ENCODE measurements at places on chromosomes 7 and 10.

DNA sequence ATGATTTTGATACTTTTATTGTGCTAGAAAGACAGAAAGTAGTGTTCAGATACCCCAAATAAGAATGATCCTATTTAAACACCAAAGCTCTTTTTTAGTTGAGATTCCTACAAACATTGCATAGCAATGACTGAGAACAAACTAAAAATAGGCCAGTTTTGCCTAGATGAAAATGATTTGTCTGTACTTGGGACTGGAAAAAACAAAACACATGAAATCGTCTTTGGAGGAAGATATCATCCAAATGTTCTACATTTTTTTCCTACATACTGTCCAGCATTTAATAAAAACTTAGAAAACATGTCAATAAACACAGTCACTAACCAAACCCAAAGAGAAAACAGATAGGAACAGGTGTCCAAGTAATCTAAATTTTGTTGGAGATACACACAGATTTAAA lies 111.6 kb upstream of the MEOX2 start:
- H3K4me3 ChIP-seq, result no peak overlapping the region
- no peak for DNase-seq
- H3K4me1 ChIP-seq, result peaks cover 10% of the 10 kb centered on the region
- no peak overlapping the region for H3K27ac ChIP-seq
- H3K36me3 ChIP-seq, result no peaks in the 10 kb centered on the region

- peaks cover 9% of the 10 kb centered on the region for H3K36me3 ChIP-seq
- DNase-seq, result no peak
- H3K4me1 ChIP-seq, result peaks cover 5% of the 10 kb centered on the region
- no peak overlapping the region for H3K4me3 ChIP-seq
Observed at GRCh38 chr10:96656839-96657238, 63.5 kb downstream of the PIK3AP1 start.

GRCh38 chr7:12030116-12030515 lies 181.0 kb upstream of the TMEM106B start:
- H3K27ac ChIP-seq, result peak overlapping the region; percentile 20
- no peaks in the 10 kb centered on the region for H3K27me3 ChIP-seq
- no peaks in the 10 kb centered on the region for H3K36me3 ChIP-seq
- DNase-seq, result no peak
- peaks cover 29% of the 10 kb centered on the region for H3K4me1 ChIP-seq

GRCh38 chr10:68897336-68897741 lies 3.8 kb upstream of the DDX50 start:
- H3K4me3 ChIP-seq, result no peak overlapping the region
- no peak overlapping the region for H3K27ac ChIP-seq
- DNase-seq, result peak; percentile 46
- H3K36me3 ChIP-seq, result no peaks in the 10 kb centered on the region
- peaks cover 6% of the 10 kb centered on the region for H3K27me3 ChIP-seq
- H3K4me1 ChIP-seq, result peaks cover 15% of the 10 kb centered on the region

DNA sequence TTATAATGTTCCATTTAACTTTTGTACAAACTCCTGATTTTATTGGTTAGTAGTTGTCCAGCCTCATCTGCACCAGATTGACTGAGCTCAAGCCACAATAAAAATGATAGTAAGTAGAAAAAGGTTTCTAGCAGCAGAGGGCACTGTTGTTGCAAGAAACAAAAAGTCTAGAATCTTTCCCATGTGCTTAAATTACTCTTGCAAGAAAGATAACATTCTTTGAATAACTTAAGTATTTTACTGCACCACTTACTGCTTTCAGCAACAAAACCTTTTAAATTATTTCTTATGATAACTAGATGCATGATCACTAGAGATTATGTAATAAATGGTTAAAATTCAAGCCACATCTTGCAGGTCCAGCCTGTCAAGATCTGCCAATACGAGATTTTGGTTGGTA lies 27.0 kb downstream of the LMOD2 start:
- H3K27me3 ChIP-seq, result no peaks in the 10 kb centered on the region
- H3K27ac ChIP-seq, result no peak overlapping the region
- DNase-seq, result no peak
- H3K4me3 ChIP-seq, result no peak overlapping the region
- H3K36me3 ChIP-seq, result peaks cover 6% of the 10 kb centered on the region

DNA sequence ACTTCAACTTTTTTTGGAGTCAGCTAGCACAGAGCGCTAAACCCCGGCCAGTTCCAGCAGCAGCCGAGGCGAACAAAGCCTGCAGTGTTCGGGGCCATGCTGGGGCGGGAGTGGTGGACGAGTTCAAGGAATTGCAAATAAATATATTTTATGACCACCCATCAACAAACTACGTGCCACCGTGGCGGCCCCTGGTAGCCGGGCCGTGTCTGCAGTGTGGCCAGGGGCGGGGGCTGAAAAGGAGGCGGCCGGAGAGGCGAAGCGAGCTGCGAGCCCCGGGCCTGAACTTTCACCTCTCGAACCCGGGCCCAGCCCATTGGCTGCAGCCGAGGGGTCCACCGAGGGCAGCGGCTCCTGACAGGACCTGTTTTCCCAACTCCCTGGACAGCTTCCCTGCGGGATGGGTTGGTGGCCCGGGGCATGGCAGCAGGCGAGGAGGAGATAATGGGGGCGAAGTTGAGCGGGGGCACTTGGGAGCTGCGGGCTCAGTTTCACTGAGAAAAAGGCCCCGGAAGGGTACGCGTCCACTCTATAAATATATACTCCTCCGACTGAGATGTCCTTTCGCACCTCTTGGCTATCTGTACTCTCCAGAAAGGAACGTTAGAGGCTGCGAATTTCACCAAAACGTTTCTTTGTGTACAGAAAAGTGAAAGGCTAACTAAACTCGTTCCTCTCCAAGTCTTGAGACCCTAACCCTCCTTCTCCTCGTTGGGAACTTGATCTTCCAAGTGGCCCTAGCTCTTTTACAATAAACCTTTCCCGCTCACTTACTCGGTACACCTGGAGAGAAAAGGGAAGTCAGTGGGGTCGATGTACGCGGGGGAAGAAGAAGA lies 164.6 kb upstream of the PPP1R3A start:
- peaks cover 69% of the 10 kb centered on the region for H3K27me3 ChIP-seq
- no peaks in the 10 kb centered on the region for H3K36me3 ChIP-seq
- peak overlapping the region; percentile 86 for H3K4me3 ChIP-seq
- peaks cover 29% of the 10 kb centered on the region for H3K4me1 ChIP-seq
- H3K27ac ChIP-seq, result no peak overlapping the region

GRCh38 chr10:120478386-120478785 lies 21.4 kb downstream of the PLPP4 start:
- no peaks in the 10 kb centered on the region for H3K4me1 ChIP-seq
- H3K27me3 ChIP-seq, result peaks cover 6% of the 10 kb centered on the region
- no peak overlapping the region for H3K27ac ChIP-seq
- DNase-seq, result no peak

DNA sequence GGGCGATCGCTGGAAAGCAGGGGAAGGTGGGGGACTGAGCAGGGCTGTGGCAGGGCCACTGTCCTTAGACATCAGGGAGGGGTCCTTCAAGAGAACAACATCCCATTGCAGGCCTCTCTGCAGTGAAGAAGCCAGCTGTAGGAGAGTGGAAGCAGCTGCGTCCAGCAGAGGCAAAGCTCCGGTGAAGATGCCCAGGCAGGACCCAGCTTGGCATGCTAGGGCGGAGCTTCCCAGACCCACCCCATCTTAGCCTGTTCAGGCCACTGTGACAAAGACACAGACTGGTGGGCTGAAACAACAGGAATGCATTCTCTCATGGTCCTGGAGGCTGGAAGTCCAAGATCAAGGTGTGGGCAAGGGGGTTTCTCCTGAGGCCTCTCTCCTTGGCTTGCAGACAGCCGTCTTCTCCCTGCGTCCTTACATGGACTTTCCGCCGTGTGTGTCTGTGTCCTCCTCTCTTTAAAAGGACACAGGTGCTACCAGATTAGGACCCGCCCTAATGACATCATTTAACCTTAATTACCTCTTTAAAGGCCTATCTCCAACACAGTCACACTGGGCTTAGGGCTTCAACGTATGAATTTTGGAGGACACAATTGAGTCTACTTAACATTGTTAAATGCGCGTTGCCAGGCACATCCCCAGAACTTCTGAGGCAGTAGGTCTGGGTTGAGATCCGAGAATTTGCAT lies 178.1 kb upstream of the GRB10 start:
- no peak overlapping the region for H3K27ac ChIP-seq
- peaks cover 48% of the 10 kb centered on the region for H3K4me1 ChIP-seq
- H3K36me3 ChIP-seq, result peaks cover 27% of the 10 kb centered on the region
- H3K27me3 ChIP-seq, result peaks cover 82% of the 10 kb centered on the region
- no peak for DNase-seq

DNA sequence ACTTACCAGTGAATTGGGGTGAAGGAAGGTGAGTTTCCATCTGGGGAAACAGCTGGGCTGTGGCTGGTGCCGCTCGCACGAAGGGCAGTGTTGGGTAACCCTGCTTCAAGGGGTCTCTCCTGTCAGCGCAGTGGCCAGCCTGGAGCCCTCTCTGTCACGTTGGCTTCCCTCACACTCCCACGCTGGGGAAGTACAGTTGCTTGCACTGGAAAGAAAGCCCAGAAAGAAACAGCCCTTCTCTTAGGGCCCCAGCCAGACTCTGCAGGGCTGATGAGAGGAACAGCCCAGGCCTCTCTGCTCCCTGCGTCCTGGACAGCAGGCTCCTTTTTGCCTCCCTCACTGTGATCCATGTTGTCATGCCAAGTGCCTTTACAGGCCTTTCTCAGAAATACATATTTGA lies 40.3 kb upstream of the TRIM8 start:
- no peaks in the 10 kb centered on the region for H3K27me3 ChIP-seq
- no peaks in the 10 kb centered on the region for H3K4me1 ChIP-seq

- DNase-seq, result peak; percentile 45
- H3K4me3 ChIP-seq, result no peak overlapping the region
- peaks cover 42% of the 10 kb centered on the region for H3K4me1 ChIP-seq
Observed at GRCh38 chr10:124534231-124534798, 72.7 kb downstream of the LHPP start.

- no peak overlapping the region for H3K4me3 ChIP-seq
- no peak for DNase-seq
- no peaks in the 10 kb centered on the region for H3K27me3 ChIP-seq
- no peaks in the 10 kb centered on the region for H3K36me3 ChIP-seq
- no peak overlapping the region for H3K27ac ChIP-seq
Observed at GRCh38 chr7:78953090-78953489, 500.4 kb downstream of the MAGI2 start.

- no peak overlapping the region for H3K4me3 ChIP-seq
- peaks cover 33% of the 10 kb centered on the region for H3K4me1 ChIP-seq
- no peaks in the 10 kb centered on the region for H3K27me3 ChIP-seq
- DNase-seq, result peak; percentile 52
Observed at GRCh38 chr10:132447446-132448247, 50.6 kb downstream of the PWWP2B start.

DNA sequence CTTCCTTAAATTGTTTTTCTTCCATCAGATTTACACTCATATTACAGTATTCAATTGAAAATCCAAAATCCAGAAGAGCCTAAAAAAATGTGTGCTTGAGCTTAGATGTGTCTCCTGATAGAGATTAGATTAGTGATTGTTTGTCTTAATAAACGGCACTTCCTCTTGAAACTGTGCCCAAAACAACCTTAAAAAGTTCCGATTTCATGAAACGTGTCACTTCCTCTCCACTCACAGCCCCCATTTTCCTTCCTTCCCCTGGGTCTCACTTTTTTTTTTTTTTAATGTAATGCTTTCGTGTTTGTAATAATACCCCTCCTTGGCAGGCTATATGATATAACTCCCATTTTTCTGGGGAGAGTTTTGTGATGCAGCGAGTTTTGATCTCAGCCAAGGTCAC lies 114.8 kb upstream of the ADO start:
- H3K27me3 ChIP-seq, result 0 out of 2 replicates have a peak, but pooled peaks cover 4% of the 10 kb centered on the region
- DNase-seq, result no peak
- peaks cover 16% of the 10 kb centered on the region for H3K36me3 ChIP-seq
- H3K27ac ChIP-seq, result no peak overlapping the region
- H3K4me3 ChIP-seq, result no peak overlapping the region

DNA sequence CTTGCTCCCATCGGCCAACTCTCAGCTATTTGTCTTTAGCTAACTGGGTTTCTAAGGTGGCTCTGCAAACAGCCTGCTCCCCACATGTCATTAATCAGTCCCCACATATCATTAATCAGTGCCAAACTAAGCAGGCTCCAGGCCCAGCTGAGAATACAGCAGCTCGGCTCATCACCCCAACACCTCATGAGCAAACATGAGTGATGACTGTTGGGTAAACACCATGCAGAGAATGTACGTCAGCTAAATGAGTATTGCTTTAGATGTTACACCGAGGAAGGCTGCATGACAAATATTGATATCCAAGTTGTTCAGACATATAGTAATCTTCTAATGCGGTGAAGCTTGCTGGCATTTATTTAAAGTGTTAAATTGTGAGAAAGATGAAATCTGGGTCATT lies 187.5 kb upstream of the AOAH start:
- H3K4me3 ChIP-seq, result no peak overlapping the region
- H3K27ac ChIP-seq, result no peak overlapping the region
- no peaks in the 10 kb centered on the region for H3K36me3 ChIP-seq

DNA sequence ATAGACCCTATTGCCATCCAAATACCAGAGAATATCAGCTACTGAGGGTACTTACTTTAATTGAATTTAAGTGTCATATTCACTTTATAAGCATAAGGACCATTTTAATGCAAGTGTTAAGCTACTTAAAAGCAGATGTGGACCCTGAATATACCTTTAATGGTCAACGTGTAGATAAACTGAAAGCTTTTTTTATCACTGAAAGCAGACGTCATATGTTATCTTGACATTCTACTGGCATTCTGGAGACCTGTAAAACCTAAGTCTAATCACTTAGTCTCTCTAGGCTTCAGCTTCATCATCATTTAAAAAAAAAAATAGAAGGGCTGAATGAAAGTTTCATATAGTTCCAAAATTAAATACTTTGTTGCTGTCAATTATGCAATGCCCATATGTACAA lies 116.5 kb downstream of the ELAPOR2 start:
- no peak overlapping the region for H3K4me3 ChIP-seq
- no peaks in the 10 kb centered on the region for H3K27me3 ChIP-seq
- H3K36me3 ChIP-seq, result peaks cover 2% of the 10 kb centered on the region
- DNase-seq, result no peak
- H3K4me1 ChIP-seq, result peaks cover 24% of the 10 kb centered on the region

Measured in WTC11 (cell line).